ENCODE measurements at places on chromosomes 7 and 10.

DNA sequence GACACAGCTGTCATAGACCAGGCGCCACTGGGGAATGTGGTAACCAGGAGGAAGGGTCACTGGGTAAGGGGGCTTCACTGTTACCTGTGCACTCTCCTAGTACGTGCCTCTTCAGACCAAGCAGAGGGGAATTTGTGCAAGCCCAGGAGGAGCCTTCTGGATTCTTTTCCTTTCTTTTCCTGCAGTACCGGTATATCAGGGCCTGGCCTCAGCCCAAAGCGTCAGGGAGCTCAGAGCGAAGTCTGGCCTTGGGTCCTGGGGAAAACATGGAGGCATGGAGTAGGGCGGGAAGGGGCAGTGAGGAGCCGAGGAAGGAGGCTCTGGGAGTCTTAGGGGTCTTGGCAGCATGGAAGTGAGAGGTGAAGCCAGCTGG lies 133.6 kb upstream of the GDF10 start:
- DNase-seq, result no peak

DNA sequence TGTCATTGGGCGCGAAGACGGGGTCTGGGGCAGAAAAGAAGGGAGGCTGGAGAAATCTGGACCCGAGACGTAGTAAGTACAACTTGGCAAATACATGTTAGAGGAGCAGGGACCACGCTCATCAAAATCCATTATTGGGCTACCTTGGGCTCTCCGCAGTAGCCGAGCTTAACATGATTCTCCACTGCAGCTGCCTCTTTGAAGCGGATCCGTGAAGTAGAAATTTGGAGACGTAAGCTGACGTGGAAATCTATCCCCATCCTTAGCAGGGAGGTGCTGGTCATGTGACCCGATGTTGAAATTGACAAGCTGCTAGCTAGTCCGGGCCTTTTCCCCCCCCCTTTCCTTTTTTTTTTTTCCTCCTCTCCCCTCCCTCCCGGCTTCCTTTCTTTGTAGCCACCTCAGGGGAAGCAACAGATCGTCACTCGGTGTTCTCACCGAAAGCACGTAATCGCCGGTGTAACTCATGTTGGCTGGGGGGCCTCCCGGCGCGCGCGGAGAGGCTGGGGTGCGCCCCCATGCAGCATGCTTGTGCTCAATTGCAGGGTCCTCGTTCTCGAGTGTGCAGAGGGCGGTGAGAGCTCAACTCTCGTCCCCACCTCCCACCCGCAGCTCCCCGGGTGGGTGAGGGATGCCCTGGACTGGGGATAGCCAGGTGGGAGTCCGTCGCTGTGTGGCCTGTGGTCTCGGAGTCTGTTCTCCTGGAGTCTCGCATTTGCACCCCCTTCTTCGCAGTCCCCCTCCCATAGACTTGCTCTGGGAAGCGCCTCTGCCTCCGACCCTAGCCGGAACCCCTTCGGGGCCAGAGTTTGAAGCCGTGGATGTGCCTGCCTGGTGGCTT lies at the start of gene HOXA11:
Gene HOXA11, minus strand, starts transcription at position 220 of the 841 bp plus-strand sequence. Its CDS starts 88 bp downstream, at position 132.
- DNase-seq, result no peak

DNA sequence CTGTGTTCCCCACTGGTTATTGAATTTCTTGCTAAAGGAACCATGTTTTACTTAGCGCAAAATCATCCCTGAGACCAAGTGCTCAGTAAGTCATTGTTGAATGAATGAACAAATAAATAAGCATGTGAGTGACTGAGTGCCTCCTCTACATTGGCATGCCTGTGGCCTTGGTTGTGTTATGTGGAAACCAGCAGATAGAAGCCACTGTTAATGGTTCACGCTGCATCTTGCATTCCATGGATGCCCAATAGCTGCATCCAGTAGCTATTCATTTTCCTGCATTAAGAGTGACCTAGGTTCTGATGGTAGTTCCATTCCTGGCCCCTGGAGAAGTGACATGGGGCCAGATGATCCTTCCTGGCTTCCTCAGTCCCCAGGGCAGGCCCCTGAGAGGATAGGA lies 113.3 kb upstream of the BMPER start:
- no peak for DNase-seq

DNA sequence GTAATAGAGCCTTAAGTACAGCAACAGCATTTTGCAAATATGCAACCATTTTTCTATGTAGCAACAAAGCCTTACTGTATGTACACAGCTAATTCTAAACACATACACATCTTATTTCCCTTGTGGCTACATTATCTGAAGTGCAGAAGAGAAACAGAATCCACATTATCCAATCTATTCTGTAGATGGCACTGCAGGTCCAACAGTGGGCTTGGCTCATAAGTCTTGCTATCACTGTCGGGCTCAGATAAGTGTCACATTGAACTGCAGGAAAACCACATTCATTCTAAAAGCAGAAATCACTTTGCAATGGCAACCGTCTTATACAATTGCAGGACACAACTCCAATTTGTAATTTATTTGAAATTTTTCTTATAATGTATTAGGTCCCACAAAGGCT lies 109.8 kb upstream of the NOBOX start:
- DNase-seq, result no peak

DNA sequence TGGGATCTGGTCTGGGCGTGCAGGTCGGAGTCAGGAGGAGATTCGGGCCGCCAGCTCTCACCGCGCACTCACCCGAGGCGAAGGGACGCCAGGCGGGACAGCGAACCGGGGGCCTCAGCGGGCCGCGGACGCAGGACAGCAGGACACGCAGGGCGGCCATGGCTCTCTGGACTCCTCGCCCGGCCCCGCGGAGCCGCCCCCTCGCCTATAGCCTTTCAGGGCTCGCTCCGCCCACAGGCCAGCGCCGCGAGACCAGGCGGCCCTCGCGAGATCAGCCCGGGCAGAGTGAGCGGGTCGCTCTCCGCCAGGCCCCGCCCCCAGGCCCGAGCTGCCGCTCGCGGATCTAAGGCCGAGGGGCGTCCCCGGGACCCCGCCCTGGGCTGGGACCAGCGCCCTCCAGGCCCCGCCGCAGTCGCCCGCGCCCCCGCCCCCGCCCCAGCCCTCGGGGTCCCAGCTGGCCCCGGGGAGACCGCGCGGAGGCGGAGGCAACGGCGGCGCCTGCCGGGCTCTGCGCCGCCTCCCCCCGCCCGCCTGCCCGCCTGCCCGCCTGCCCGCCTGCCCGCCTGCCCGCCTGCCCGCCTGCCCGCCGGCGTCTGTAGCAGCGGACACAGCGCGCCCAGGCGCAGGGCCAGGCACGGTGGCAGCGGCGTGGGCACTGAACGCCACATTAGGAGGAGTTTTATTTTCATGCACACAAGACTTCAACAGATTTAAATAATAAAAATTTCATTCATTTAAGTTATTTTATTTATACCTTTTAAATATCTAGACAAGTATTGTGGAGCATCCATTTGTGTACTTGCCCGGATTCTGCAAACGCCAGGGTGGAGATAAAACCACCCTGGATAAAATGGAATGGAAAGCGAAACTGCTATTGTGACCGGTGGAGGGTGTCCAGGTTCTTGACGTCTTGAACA lies at the start of gene ECHS1:
Gene ECHS1, minus strand, starts transcription at position 181 of the 917 bp plus-strand sequence. Its CDS starts 21 bp downstream, at position 160.
- peak; percentile 75 for DNase-seq

GRCh38 chr10:33306126-33306525 lies 28.3 kb downstream of the NRP1 start:
- no peak for DNase-seq

DNA sequence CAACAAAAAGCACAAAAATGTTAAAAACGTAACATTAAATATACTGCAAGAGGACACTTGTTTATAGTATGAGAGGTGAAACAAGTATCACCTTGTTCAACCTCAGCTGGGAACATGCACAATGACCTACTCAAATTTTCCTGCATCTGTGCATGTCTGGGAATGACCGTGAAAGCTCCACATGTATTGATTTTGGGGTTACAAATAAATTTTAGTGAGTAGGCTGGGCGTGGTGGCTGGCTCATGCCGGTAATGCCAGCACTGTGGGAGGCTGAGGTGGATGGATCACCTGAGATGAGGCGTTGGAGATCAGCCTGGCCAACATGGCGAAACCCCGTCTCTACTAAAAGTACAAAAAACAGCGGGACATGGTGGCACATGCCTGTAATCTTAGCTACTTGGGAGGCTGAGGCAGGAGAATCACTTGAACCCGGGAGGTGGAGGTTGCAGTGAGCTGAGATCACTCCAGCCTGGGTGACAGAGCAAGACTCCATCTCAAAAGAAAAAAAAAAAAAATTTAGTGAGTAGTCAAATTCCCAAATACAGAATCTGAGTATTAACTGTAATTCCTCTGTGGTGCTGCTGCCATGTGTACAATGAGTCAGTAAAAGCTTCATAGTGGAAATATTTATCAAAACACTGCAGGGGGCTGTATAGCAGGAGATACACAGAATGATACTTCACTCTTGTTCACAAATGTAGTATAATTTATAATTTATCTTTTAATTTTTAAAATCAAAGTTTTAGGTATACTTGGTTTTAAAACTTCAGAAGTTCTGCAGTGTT lies 41.1 kb downstream of the SUGCT start:
- DNase-seq, result no peak

GRCh38 chr7:139909379-139910050 lies 80.5 kb downstream of the TBXAS1 start:
- no peak for DNase-seq

- DNase-seq, result no peak
Measured at GRCh38 chr10:22824984-22825383, 102.9 kb upstream of the ARMC3 start.

- no peak for DNase-seq
Measured at GRCh38 chr7:26278770-26279169, 12.9 kb upstream of the SNX10 start.

DNA sequence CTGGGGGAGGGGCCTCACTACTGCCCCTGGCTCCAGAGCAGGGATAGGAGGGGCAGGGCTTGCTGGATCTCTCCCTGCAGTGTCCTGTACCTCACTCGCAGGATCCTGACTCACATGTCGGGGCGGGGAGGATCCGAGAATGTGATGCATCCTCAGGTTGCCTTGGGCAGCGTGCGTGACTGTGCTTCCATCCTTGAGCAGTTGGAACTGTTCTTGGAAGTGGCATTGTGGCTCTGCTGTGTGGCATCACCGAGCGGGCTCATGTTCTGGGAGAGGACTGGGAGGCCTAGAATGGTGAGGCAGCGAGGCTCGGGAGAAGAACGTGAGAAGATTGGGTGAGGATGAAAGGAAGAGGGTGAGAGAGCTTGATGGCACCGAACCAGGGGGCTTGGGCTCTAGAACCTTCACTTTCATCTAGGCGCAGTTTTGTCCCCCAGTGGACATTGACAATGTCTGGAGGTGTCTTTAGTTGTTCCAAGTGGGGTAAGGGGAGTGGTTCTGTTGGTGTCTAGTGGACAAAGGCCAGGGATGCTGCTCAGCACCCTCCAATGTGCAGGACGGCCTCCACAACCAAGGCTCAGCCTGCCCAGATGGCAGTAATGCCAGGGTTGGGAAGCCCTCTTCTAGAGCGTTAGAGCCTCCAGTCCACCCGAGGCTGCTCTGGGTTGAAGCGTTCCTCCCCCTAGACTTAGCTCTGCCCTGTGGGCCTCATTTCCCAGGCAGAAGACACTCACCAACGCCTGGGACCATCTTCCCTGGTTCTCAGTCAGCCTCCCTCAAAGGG lies 8.4 kb downstream of the RARRES2 start:
- no peak for DNase-seq

DNA sequence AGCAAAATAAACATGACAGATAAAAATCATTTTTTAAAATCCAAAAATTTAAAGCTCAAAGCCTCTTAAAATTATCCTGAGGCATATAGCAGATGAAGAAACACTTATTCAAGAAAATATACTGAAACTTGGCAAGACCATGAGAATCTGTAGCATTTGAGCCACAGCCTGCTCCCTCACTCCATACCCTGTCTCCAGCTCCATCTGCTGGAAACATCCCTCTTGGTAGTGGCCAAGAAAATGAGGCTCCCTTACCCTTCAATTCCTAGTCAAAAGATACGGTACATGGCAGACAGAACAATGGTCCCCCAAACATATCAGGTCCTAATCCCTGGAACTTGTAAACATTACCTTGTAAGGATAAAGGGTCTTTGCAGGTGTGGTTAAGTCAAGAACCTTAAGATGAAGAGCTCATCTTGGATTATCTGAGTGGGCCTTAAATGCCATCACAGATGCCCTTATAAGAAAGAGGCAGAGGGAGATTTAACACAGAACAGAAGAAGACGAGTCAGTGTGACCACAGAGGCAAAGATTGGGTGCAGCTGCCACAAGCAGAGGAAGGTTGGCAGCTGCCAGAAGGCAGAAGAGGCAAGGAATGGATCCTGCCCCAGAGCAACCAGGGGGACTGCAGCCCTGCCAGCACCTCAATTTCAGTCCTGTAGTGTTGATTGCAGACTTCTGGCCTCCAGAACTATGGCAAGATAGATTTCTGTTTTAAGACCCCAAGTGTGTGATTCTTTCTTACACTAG lies 149.4 kb downstream of the ZNF248 start:
- DNase-seq, result no peak

DNA sequence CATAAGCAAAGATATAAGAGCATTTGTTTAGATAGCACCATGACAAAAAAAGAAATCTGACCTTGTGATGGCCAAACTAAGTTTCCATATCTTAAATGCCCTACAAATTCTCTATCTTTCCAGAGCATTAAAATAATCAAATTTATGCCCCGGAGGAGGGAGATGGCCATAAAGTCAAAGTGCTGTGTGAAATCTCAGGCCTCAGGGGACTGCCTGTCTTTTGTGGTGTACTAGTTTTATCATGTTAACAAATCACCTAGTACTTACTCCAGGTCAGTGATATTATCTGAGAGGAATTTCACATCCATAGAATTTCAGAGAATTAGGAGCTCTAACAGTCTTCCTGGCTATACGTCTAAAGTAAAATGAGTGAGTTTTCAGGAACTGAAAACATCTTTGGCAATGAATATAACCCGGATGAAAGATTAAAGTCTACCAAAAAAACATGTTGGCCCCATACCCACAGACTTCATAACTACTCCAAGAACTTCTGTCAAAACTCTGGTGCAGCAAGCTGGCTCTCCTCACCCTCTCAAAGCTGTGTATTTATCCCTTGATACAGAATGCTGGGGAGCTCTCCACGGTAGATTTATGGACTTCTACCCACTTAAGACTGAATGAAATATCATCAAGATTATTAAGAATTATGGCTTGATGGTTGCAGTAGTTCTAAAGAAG lies 682.8 kb downstream of the SORCS1 start:
- DNase-seq, result no peak

DNA sequence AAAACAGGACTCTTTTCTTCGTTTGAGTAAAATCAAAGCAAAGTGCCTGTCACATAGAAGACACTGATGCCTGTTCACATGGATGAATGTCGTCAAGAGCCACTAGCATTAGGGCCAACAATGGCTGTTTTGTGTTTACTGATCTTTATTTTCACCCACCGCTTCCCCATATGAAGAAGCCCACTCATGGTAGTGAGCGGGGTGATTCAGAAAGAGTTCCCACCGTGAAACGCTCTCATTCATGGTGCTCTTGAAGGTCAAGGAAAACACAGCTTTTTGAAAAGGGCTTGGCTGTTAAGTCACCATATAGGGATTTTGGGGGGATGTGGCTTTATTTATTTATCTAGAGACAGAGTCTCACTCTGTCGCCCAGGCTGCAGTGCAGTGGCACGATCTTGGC lies 12.5 kb downstream of the PROSER2 start:
- DNase-seq, result no peak

GRCh38 chr7:63028376-63029206 lies 970.1 kb upstream of the ZNF722 start:
- DNase-seq, result no peak

DNA sequence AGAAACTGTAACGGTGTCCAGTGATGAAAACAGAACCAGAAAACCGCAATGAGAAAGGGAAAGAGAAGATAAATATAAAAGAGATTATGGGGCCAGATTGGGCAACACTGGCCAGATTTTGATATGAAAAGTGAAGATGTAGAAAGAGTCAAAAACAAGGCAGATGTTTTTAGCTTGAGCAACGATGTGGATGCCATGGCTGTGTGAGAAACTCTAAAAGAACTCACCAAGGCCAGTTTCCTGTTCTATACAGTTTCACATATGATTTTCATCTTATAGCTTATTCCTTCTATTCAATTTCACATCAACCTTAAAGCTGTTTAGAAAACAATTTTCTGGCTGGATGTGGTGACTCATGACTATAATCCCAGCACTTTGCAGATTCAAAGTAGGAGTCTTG lies 36.3 kb downstream of the CSTF2T start:
- no peak for DNase-seq

Measured in NCI-H187 (cell line).